ENCODE measurements at places on chromosomes 11 and 22.

DNA sequence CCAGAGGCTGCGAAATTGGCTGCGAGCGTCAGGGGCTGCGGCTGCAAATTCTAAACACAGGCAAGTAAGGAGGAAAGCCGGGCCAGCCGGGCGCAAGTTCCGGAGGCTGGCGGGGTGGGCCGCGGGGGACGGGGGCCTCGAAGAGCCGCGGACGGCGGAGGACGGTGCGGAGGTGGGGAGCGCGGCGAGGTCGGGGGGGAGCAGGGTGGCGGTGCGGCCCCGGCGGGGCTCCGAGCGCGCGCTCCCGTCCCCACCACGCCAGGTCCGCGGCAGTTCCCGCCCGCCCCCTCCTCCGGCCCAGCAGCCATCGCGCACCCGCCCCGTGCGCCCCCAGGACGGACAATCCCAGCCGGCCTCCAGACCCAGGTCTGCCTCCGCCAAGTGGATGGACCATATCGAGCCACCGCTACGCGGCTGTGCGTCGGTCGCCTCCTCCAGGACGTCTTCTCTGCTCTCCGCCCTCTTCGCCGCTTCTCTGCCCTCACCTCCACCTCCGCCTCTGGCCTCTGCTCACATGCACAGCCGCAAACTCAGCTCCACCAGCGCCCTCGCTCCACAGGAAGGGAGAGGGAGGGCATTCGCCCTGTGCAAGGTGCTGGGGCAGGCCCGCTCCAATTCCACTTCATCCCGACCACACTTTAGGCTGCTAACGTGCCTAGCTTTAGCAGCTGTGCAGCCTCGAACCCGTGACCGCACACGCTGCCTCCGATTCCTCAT lies 7.2 kb downstream of the ELFN2 start:
- DNase-seq = no peak

GRCh38 chr11:92222701-92223100 lies 1.9 kb upstream of the FAT3 start:
- DNase-seq = no peak

DNA sequence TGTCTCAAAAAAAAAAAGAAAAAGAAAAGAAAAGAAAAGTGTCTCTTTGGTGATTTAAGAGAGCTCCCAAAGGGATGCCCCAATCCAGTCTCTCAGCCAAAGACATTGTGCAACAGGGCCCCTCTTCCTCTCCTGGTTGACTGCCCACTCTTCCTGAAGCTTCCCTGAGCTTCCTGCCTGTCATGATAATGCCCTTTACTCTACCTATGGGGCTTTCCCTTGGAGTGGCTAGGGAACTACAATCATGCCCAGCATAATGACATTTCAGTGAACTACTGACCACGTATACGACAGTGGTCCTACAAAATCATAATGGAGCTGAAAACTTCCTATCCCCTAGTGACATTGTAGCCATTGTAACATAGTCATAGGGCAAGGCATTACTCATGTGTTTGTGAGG lies 118.0 kb downstream of the RASSF10 start:
- no peak for DNase-seq

GRCh38 chr11:38710262-38710661 lies 2112.2 kb upstream of the RAG2 start:
- no peak for DNase-seq

- DNase-seq = no peak
Observed at GRCh38 chr11:45852018-45852711, 4.9 kb downstream of the CRY2 start.

GRCh38 chr11:75422248-75423231 lies 10.5 kb downstream of the KLHL35 start:
- no peak for DNase-seq

- no peak for DNase-seq
Observed at GRCh38 chr22:45322873-45323525, 13.3 kb downstream of the FAM118A start.

Measured in HFFc6 (cell line).